ENCODE measurements at places on chromosomes 4 and X.

DNA sequence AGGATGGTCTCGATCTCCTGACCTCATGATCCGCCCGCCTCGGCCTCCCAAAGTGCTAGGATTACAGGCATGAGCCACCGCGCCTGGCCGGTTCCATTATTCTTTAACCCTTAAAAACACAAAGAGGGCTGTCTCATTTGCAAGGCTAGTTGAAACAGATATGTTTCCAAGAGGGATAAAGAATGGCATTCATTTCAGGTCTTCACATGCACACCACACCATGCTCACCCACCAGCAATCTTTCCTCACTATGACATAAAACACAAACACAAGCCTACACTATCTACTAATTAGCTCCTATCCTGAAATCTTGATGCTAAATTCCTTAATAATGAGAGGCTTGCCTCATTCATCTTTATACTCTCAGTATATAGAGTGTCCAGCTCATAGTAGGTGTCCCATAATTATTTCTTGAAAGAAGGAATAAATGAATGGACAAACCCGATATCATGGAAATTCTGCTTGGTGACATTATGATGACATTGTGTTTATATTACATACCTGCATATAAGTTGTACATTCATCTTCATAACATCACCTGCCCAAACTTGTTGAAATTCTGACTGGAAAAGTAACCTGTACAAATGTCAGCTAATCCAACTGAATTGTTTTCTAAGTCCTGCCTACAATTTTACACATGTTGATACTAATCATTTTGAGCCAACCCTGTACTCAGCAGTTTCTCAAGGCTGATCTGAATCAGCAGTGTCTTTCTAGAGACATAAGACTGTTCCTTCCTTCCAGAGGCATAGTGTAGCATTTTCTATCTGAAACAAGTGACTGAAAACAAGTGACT, 408.5 kb downstream of the KLHL13 start:
- no peak for DNase-seq

DNA sequence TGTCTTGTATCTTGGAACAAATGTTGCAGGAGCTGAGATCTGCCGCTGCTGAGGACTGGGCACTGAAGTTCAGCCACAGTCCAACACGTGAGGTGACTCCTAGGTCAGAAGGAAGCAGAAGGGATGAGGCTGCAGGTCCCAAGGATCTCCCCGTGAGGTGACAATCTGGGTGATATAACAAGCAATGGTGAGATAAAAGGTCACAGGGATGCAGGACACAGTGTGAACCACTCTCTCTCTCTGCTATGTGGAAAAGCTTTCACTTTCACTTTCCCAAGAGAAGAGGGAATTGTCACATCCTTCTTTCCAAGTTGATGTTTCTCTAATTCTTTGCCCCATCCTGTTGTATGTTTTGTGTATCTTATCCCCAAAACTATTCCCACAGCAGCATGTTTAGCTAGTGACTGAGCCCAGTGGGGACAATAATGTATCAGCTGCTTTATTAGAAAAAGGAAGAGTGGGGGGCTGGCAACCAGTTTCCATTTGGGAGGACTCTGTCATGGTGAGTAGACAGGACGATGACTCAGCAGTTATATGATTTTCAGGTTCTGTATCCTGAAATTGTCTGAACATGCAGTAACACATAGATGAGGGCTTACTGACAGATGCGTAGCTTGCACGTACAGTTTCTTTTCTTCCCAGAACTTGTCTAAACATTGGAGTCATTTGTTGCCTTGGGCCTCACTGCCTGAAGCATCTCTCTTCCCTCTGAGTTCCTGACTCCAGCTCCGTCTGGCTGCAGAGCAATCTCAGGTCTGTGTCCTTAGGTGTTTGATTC, 1415.8 kb upstream of the TENM3 start:
- DNase-seq = no peak

DNA sequence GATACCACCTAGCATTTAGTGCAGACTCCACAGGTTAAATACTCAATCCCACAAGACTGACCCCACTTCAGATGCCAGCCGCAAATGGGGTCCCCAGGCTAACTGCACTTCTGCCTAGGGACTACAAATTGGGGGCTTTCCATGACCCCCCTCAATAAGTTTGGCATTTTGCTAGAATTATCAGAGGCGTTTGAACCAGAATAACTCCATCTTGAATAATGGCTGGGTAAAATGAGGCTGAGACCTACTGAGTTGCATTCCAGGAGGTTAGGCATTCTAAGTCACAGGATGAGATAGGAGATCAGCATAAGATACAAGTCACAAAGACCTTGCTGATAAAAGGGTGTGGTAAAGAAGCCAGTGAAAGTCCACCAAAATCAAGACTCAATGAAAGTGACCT, 15.1 kb downstream of the RELL1 start:
- DNase-seq = no peak

GRCh38 chrX:21745756-21746155, 12.2 kb downstream of the SMPX start:
- DNase-seq = no peak

- DNase-seq = no peak
Measured at GRCh38 chr4:68995292-68995691, 43.7 kb upstream of the UGT2A3 start.

GRCh38 chrX:130756233-130756632, 146.8 kb downstream of the ENOX2 start:
- DNase-seq = no peak

GRCh38 chrX:42567268-42567667, 210.7 kb downstream of the PPP1R2C start:
- DNase-seq = no peak

GRCh38 chr4:17045866-17046265, 147.4 kb upstream of the LDB2 start:
- no peak for DNase-seq

DNA sequence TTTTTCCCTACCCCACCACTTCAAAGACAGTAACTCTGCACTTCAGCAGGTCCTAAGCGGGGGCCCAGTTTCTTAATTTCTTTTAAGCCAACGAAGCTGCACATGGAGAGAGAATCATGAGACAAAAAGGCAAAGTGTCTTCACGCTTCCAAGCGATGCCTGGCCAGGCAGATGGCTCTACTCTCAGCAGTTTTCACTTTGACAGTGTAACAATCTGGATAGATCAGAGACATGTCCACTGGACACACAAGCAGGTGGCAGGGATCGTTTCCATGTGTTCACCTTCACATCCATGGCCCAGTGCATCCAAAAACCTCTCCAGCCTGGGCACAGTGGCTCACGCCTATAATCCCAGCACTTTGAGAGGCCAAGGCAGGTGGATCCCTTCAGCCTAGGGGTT, 27.8 kb downstream of the PPP2R2C start:
- no peak for DNase-seq

DNA sequence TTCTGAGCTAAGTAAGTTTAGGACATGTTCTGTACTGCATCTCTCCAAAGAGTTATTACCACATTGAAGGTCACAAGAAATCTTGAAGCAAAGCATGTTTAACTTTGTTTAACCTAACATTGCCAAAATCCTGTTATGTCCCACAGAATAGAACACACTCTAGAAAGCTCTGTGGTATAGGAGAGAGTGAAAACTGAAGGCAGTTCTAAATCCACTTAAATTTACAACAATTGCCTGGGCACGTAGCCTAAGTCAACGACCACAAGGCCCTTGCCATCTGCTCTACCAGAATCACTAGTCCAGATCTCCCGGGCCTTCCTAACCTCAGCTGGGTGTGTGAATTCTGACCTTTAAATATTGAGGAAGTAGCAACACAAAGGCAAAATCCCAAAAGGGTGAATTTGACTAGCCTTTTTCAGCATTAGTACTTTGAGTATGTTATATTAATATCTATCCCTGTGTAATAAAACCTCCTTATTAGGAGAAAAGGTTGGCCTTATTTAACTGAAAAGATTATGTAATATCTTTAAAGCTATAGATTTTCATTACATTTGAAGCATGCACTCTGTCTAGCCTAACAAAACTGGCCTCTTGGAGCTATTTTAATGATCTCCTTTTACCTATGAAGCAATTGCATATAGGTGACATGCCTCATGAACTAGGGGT, 4.5 kb upstream of the MAML3 start:
- no peak for DNase-seq

- no peak for DNase-seq
Measured at GRCh38 chrX:74579597-74580198, 34.7 kb downstream of the RLIM start.

GRCh38 chr4:147599206-147599605, 18.0 kb upstream of the TMEM184C start:
- no peak for DNase-seq

DNA sequence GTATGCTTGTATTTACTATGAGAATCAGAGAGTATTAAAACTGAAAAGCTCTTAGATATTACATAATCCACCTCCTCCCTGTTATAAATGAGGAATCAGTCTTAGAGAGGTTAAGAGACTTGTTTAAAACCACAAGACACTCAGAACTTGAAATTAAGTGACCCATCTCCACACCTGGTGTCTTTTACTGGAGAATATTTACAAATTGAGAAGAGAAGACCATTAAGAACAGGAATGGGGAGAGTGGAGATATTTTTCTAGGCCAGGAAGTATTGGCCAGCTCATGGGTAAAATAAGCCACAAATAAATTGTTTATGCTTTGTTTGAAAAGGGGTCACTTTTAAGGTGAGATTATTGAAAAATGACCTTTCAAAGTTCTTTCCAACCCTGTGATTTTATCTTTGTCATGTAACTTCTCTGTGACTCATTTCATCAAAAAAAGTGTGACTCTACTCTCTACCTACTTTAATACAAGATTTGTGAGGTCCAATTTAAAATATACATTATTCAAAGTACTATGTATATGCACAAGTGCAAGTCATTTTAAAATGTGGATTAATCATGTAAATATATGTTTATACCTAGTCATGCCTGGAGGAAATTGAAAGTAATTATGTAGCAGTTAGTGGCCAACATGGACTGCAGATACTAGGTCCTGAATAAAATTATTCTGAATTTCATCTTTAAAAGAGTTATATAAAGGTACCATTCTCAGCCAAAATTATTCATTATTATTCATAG, 15.9 kb upstream of the COX7B2 start:
- DNase-seq = no peak

DNA sequence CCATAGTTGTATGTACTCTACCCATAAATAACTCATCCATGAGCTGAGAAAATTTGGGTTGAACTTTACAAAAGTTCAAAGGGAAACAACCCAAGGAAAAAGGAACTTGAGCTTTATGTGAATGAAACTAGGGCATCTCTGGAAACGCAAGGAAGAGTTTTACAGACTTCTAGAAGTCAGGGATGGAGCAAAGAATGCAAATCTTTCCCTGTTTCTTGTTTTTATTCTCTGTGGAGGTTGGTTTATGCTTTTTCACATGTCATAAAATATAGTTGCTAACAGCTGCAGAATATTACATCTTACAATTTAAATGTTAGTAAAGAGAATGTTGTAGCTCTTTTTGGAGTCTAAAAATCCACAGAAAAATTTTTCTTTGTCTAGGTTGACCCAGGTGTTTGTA, 754.1 kb downstream of the PCDH7 start:
- no peak for DNase-seq

GRCh38 chrX:1224954-1225353, 12.5 kb upstream of the CRLF2 start:
- DNase-seq = no peak

DNA sequence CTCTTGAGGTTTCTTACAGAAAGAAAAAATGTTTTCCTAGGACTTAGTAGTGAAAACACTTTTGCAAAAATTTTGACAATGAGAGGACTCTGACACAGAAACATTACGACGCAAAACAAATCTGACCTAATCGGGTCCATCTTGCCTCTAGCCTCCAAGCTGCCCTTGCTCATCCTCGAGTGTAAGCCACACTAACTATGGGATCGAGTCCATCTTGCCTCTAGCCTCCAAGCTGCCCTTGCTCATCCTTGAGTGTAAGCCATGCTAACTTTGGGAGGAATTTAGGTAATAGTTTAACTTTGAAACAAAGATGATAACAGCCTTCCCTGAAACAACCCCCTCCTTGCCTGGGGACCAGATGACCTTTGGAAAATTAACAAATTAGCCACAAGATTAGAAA, 100.3 kb upstream of the FRG1 start:
- DNase-seq = no peak

- peak; percentile 64 for DNase-seq
Measured at GRCh38 chrX:129726307-129727111, 12.3 kb upstream of the XPNPEP2 start.

- DNase-seq = no peak
Measured at GRCh38 chrX:111387470-111388070, 24.4 kb downstream of the DCX start.

- DNase-seq = peak; percentile 30
Measured at GRCh38 chr4:24067367-24068193, 177.7 kb upstream of the PPARGC1A start.

- DNase-seq = no peak
Measured at GRCh38 chrX:103584596-103584995, 719 bp upstream of the TCEAL4 start.

DNA sequence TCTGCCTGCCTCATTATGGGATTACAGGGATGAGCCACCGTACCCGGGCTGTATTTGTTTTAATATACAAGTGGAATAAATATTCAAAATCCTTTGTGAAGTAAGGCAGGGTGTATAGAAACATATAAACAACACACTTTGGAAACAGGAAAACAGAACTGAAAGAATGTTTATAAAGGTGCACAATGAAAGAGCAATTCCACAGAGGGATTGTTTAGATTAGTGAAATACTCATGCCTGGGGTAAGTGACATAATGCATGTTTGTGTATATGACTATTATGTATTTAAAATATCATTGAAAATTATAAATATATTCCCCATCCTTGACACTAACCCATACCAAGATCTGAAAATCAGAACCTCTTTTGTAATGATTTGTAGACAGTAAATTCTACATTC, 45.0 kb upstream of the NR3C2 start:
- DNase-seq = no peak

DNA sequence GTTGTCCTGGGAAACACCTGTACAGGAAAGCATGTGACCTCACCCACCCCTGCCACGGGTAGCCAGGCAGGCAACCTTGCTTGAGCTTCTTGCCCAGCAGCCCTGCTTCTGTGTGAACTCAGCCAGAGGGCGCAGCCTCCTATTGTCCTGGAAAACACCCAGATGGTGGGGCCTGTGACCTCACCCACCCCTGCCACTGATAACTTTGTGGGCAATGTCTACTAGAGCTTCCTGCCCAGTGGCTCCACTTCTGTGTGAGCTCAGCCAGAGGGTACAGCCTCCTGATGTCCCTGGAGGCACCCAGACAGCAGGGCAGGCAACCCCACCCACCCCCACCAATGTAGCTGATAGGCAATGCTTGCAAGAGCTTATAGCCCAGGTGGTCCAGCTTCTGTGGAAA, 146.3 kb downstream of the DTHD1 start:
- no peak for DNase-seq

- DNase-seq = no peak
Measured at GRCh38 chr4:185713731-185714130, 98.3 kb downstream of the SORBS2 start.

- DNase-seq = no peak
Measured at GRCh38 chr4:176540814-176541213, 221.0 kb downstream of the SPCS3 start.

GRCh38 chrX:119635799-119636198, 29.6 kb upstream of the NKRF start:
- no peak for DNase-seq
